ENCODE measurements at places on chromosomes 11 and 22. TPM values are rescaled to one million over a fixed set of nuclear protein-coding genes. Genes with fewer than 3 reads are reported as not detected.

DNA sequence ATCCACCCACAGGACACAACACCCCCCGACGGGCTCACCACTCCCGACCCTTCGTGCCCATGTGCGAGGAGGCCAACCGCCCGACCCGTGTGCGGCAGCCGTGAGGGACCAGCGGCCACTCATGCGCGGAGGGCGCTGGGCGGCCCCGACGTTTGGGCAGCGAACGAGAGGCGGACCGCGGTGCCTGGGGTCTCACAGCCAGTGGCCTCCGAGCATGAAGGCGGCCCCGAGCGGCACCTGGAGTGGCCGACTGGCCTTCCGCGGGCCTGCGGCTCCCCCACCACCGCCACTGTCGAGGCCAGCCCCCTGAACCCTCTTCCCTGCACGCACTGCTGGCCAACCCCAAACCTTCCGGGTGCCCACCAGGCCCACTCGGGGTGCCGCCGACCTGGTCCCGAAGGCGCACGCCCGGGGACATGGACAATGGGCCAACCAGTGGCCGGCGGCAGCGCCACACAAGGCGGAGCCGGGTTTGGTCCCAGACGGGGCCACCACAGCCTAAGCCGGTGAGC, 4274.9 kb upstream of the OR11H1 start:
- DNase-seq, result peak; percentile 49

- DNase-seq, result no peak
These were observed 148.1 kb downstream of the FBXO7 start for GRCh38 chr22:32622744-32623110.

- DNase-seq, result peak; percentile 1
These were observed 62.2 kb upstream of the ADA2 start for GRCh38 chr22:17281440-17281841.

- DNase-seq, result no peak
These were observed 22.2 kb downstream of the MORC2 start for GRCh38 chr22:30946354-30946753.

- no peak for DNase-seq
These were observed 21.0 kb downstream of the PPIL2 start for GRCh38 chr22:21686634-21687393.

- no peak for DNase-seq
These were observed 62.0 kb downstream of the INSC start for GRCh38 chr11:15176646-15177163.

GRCh38 chr11:118914178-118914918, 11.4 kb downstream of the BCL9L start:
- DNase-seq, result no peak

- DNase-seq, result no peak
These were observed 62.8 kb upstream of the CTTN start for GRCh38 chr11:70335511-70335910.

- DNase-seq, result no peak
These were observed 2.3 kb downstream of the PCF11 start for GRCh38 chr11:83158965-83159901.

AMBRA1 gene
- 20.0 TPM for total RNA-seq

MS4A1 gene
- not detected for total RNA-seq

OR5B21 gene
- total RNA-seq, result not detected

CCDC73 gene
- not detected for total RNA-seq

Data from heart left ventricle (tissue), 16 donors.